NCI-H1694 (cell line): ENCODE measurements at places on chromosomes 2 and 18.

GRCh38 chr18:57787068-57787685 lies 15.9 kb downstream of the ATP8B1 start:
- no peak for DNase-seq

GRCh38 chr18:63016270-63016669 lies 300.9 kb downstream of the PHLPP1 start:
- peak; percentile 47 for DNase-seq

GRCh38 chr2:176177580-176178037 lies 10.9 kb upstream of the HOXD1 start:
- DNase-seq: no peak

DNA sequence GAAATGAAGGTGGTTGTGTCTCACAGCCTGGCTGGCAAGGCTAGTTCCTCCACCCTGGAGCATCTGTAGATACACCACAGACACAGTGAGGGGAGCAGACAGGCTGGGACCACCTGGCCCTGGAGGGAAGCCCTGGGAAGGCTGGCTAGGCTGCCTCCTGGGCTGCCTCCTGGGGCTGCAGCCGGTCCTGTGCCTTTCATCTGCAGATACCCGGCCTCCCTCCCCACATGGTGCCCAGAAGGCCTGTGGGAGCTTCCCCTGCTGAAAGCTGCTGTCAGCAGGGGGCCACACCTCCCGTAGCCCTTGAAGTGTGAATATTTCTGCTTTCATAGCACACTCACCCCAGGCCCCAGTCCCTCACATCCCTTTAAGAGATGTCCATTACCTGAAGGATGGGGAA lies 37.6 kb downstream of the SDC1 start:
- DNase-seq: no peak

- no peak for DNase-seq
Measured at GRCh38 chr2:99956232-99957030, 186.0 kb downstream of the AFF3 start.

GRCh38 chr2:167686691-167687090 lies 560.7 kb downstream of the STK39 start:
- no peak for DNase-seq

- no peak for DNase-seq
Measured at GRCh38 chr2:1707771-1708418, 36.4 kb downstream of the PXDN start.

DNA sequence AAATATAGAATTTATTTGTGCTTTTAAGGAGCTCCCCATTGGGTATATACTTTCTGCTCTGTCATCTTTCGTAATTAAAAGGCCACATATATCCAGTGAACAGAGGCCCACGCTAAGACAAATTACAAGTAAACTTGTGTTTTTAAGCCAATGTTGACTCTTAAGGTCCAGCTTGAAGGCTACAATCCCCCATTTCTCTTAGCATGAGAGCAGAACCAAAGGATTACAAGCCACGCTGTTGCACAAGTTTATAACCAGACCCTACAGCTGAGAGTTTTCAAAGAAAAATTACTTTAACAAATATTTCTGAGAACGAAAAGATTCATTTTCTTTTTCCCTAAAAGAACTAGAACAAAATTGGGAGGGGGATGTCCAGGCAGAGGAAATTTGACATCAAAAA lies 471.0 kb downstream of the TXNL1 start:
- DNase-seq: no peak

DNA sequence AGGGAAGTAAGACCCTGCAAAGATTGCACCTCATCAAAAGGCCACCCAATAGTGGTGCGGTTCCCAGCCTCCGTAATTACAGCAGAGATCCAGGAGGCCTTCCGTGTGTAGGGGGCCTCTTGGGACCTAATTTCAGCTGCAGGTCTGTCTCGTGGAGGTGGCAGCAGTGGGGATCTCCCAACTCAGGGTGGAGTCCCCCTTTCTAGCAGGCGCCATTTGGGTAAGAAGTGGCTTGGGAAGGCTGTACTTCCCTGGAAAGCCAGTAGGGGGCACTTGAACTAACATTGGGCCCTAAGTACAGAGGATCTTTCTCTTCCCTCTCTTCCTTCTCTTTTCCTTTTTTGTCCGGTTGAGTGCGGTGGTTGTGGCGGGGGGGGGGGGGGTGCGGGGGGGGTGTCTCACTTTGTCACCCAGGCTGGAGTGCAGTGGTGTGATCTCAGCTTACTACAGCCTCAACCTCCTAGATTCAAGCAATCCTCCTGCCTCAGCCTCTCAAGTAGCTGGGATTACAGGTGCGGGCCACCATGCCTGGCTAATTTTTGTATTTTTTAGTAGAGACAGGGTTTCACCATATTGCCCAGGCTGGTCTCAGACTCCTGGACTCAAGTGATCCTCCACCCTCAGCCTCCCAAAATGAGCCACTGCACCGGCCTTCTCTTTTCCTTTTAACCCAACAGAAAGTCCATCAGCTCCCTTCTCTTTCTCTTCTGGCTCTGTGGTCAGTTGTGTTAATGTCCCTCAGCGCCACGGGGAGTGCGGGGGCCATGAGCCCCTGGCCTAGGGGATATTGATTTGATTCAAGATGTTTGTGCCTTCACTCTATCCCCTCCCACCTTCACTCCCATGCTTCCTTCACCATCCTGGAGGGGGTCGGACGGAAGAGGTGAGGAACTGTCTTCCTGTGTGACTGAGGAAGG lies 32.0 kb downstream of the CENPO start:
- no peak for DNase-seq

- DNase-seq: no peak
Measured at GRCh38 chr18:25351280-25351775, 638 bp downstream of the ZNF521 start.

GRCh38 chr2:96073170-96073775 lies 38.6 kb upstream of the GPAT2 start:
- no peak for DNase-seq

GRCh38 chr2:45860136-45861121 lies 209.0 kb downstream of the PRKCE start:
- no peak for DNase-seq

DNA sequence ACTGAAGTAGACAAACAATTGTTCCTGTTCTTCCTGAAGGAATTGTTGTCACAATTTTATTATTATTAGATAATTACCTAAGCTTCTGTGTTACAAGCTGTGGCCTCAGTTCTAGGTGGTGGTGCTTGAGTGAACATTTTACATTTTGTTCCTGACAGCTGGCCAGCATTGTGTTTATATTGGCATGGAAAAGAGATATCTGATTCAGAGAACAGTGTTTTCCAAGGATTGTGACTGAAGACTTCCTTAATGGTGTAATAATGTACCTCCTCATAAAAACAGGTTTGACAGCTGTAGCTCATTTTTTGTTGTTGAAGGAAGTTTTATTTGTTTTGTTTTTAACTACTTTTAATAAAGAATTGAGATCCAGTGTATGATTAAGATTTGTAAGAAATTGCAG lies 95.2 kb downstream of the EPB41L5 start:
- peak; percentile 47 for DNase-seq

GRCh38 chr2:236916181-236916580 lies 169.5 kb upstream of the COPS8 start:
- DNase-seq: no peak

- no peak for DNase-seq
Measured at GRCh38 chr2:109058191-109058632, 69.2 kb upstream of the EDAR start.

DNA sequence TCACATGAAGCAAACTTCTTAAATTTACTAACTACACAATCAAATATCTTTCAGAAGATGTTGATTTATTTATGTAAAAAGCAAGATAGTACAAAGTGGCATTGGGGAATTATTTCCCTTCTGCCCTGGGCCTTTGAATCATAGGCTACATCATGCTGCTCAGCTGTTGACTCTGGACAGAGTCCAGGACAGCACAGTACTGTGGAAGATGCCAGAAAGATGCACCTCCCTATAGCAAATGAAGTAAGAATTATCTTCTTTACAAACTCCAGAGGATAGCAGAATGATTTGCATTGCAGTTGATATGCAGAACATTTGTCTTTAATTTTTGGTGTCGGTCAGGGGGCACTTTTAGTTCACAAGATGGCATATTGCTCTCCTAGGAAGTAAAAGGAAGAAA lies 1354.5 kb upstream of the ZEB2 start:
- no peak for DNase-seq

DNA sequence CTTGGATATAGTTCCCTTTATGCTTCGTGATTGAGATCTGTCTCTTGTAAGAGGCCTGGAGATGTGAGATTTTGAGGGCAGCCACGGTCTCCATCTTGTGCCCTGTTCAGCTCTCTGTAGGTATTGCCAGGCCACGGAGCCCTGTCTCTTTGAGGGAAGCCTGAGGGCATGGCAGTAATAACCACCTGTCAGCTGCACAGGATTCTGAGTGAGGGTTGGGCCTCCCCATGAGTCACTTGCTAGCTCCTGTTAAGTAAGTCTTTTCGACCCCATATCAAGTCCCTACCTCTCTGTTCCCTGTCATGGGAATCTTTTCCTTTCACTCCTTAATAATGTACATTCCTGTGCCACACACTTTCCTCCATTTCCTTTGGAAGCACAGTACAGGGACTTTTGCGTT lies 20.4 kb downstream of the LYPD6B start:
- no peak for DNase-seq

DNA sequence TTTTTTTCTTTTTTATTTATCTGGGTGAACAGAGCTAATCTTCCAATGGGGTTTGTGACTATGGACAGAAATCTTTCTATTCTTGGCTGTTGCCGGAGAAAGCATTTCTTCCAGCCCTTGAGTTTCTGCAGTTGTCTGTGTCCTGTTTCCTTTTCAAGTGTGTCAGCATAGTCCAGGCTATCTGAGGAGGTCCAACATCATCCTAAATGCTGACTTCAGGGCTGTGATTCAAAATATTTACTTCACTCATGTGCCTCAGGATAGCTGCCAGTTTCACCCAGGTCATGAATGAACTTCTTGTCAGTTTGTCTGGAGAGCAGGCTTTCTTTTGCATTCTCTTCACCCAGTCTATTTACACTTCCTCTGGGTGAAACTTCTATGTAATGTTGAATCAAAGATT lies 27.9 kb downstream of the ITGAV start:
- no peak for DNase-seq

DNA sequence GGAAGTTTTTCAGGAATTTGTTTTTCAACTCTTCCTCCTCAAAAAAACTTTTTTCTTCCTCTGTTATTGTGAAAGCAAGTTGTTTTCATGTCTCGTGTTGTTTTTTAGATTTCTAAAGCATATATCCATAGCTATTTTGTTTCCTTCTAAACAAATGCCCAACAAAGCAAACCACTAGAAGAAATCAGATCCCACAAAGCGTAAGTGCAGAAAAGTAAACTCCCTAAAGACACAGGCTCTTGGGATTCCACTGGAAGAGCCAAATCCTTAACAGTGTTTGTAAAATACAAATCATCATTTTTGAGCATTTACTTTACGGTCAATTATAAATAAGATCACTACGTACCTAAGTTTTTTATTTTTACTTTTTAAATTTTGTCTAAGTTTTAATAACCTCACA lies 21.7 kb upstream of the RIF1 start:
- no peak for DNase-seq

GRCh38 chr2:147173189-147173581 lies 671.6 kb upstream of the ACVR2A start:
- DNase-seq: no peak

- no peak for DNase-seq
Measured at GRCh38 chr2:212337486-212338343, 200.9 kb downstream of the ERBB4 start.

DNA sequence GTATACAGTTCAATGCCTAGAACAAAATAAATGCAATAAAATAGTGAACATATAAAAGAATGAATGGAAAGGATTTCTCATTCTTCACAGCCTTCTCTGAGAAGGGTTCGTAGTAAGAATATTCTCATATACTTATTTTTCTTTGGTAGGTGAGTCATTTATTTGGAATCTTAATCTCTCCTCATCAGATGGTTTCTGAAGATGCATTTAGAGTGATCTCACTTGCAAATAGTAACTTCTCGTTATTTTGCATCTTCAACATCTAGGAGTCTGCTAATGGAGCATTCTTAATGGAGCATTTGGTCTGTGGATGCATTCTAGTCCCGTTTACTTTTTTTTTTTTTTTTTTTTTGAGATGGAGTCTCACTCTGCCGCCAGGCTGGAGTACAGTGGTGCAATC lies 3.9 kb downstream of the UBXN4 start:
- no peak for DNase-seq

DNA sequence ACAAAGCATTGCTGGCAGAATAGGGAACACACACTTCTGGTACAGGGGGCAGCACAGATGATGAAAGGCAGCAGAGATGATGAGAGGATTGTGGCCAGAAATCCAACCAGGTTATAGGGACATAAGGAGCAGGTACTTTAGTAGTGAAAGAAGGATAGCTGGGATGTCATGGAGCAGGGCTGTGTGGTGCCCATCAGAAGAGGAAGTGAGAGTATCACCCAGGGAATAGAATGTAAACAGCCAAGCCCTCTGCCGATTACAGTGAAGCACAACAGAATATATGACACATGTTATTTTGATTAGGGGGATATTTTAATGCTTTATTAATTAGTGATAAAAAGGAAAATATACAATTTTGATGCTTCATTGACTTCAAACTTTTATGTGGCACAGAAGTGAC lies 883.4 kb upstream of the CDH2 start:
- no peak for DNase-seq

- peak; percentile 60 for DNase-seq
Measured at GRCh38 chr18:37385846-37386778, 179.5 kb downstream of the CELF4 start.

DNA sequence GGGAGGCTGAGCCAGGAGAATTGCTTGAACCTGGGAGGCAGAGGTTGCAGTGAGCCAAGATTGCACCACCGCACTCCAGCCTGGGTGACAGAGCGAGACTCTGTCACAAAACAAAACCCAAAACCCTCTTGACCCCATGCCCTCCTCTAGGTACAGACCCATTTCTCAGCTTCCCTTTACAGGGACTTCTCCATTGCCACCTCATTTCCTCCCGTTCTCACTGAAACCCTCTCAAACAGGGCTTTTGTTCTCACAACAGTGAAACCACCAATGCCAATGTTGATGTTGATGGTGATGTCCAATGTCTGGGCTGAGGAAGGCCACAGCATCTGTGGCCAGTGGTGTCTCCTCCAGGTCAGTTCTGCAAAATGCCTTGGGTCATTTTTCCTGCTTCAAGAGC lies 69.0 kb upstream of the ZCCHC2 start:
- DNase-seq: no peak

GRCh38 chr2:127796389-127796788 lies 14.6 kb downstream of the WDR33 start:
- no peak for DNase-seq

- no peak for DNase-seq
Measured at GRCh38 chr2:171522052-171522787, at the start of gene CYBRD1. Gene CYBRD1 (plus strand): TSS chr2:171522474. CDS start chr2:171522546, 72 bp downstream.

- DNase-seq: no peak
Measured at GRCh38 chr2:171411791-171412483, 21.9 kb downstream of the METTL8 start.

DNA sequence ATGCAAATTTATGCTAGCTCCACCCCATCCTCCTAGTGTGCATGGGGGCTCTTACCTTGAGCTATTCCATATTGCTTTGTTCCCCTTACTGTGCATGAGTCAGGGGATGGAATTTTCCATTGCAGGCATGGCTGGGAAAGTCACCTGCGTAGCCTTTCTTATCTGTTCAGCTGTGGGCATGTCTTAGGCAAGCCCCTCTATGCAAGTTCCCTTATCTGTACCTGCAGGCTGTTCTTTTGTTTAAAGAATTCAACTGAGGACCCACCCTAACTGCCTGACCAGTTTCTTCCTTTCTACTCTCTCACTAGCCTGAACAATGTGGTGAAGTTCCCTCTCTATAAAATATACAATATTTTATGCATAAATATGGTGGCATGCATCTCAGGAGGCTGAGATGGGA lies 54.2 kb upstream of the CDCA7 start:
- no peak for DNase-seq

- no peak for DNase-seq
Measured at GRCh38 chr2:209114588-209115240, 309.1 kb upstream of the MAP2 start.
